ENCODE measurements at places on chromosomes 2 and 18.

- no peak for DNase-seq
Measured at GRCh38 chr2:63064197-63064596, 13.6 kb downstream of the OTX1 start.

DNA sequence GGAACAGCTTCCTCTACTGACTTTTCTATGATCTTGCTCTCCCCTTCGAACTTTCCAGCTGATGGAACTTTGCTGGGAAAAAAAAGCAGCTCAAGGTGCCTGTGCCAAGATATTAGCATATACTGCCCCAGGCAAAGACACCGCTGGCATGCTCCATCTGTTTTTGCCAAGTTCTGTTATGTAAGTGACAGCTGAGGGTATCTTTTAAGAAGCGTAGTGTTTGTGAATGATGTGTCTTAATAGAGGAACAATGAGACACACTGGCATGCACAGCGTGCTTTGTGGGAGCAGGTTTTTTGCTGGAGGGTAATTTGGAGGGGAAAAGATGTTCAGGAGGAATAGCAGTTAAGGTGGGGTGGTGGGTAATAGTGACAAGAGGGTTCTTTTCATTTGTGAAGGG, 47.8 kb downstream of the SLC4A3 start:
- DNase-seq, result no peak

- DNase-seq, result no peak
Measured at GRCh38 chr2:104749856-104750460, 104.0 kb upstream of the POU3F3 start.

DNA sequence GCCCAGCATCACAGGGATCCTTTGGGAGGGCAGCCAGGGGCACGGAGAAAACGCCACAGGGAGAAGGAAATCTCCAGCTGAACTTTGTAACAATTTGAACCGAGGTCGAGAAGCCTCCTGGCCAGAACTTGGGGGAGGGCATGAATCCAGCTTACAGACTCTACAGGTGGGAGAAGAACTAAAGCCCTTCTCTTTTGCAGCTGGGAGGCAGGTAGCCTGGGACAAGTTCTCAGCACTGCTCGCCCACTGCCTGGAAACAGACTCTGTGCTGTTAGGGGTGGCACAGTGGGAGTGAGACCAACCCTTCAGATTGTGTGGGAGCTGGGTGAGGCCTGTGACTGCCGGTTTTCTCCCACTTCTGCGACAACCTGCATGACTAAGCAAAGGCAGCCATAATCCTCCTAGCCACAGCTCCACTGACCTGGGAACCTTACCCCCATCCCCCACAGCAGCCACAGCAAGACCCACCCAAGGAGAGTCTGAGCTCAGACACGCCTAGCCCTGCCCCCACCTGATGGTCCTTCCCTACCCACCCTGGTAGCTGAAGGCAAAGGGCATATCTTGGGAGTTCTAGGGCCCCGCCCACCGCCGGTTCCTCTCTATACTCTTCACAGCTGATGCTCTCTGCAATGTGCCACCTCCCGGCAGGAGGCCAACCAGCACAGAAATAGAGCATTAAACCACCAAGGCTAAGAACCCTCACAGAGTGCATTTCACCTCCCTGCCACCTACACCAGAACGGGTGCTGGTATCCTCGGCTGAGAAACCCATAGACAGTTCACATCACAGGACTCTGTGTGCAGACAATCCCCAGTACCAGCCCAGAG, 136.0 kb upstream of the SIX2 start:
- no peak for DNase-seq

- no peak for DNase-seq
Measured at GRCh38 chr2:221850076-221850475, 278.0 kb upstream of the EPHA4 start.

GRCh38 chr18:79509536-79509930, 113.8 kb downstream of the NFATC1 start:
- DNase-seq, result no peak

DNA sequence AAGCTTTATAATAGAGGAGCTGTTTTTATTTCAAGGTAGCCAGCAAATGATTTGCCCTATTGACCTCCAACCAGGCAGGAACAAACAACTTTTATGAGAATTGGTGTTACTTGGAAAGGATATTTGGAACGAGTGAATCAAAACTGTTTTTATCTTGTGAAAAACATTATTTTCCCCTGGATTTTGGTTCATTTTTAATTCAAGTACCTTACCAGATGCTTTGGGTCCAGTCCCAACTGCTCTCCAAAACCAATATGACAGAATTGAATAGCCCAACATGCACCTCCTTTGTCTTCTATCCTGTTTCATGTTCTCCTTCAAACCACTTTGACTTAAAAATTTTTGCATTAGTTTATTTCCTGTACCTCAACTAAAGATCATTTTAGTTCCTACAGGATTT, 178.6 kb upstream of the RBMS1 start:
- no peak for DNase-seq

DNA sequence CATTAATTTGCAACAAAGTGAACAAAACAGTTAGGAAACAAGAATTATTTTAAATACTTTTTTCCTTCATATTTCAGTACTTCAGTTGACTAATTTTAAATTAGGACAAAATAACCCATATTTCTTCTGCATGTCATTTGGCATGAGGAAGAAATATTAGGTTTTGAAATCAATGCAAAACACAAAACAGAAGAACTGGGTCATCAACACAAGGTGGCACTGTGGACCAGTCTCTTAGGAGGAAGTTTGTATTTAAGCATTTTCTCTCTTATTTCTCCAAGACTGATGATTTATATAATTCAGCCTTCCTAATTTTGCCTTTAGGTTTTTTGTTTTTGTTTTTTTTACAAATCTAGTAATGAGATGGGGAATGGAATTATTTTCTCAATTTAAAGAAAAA, 352.8 kb upstream of the KCNH7 start:
- DNase-seq, result no peak

DNA sequence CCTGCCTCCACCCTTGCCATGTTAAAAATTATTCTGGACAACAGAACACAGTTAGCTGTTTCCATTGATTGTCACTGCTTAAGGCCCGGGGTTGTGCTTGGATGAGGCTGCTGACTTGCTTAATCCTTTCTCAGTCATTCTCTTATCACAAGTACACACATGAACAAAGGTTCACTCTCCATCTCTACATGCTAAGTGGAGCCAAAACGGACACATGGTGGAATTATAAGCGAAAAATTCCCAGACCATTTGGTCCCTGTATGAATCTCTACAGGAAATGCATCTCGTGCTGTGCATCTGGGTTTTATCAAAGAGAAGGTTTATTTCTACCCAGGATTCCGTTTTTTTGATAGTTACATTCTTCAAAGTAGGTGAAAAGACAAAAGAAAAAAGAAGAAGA, 177.5 kb upstream of the ETAA1 start:
- DNase-seq, result no peak

DNA sequence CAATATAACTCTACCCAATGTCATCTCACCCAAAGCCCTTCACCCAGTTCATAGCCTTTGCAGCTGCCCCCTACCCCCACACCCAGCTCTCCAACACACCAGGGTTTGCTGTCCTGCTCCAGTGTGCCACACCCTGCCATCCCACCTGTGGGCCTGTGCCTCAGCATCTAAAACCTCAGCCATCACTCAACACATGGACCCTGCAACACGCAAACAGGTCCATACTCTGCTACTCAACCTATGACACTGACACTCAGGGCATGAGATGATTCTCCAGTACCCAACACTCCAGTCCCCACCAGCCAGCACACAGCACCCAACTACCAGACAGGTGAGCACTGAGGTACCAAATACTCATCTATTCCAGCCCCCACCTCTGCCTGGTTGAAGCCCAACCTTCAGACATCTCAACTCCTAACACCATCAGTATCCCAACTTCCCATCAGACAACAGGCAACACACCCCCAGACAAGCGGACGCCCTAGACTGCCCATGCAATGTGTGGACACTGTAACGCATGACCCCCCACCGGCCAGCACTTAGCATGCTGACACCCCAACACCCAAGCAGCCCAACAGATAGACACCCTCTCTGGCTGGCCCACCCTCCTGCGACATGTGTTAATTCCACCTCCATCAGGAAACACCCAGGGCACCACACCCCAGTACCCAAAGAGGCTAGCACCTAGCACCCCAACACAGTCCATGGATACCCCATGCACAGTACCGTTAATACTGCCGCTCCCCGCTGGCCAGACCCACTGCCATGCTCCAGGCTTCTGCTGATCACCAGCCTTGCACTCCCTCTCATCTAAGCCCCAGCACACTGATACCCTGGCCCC, 25.0 kb downstream of the ZAP70 start:
- no peak for DNase-seq

GRCh38 chr18:77052983-77053309, 79.6 kb downstream of the MBP start:
- DNase-seq, result no peak

- DNase-seq, result no peak
Measured at GRCh38 chr18:58865701-58866065, 1.0 kb downstream of the ZNF532 start.

- DNase-seq, result no peak
Measured at GRCh38 chr2:230787101-230787500, 74.5 kb downstream of the CAB39 start.

DNA sequence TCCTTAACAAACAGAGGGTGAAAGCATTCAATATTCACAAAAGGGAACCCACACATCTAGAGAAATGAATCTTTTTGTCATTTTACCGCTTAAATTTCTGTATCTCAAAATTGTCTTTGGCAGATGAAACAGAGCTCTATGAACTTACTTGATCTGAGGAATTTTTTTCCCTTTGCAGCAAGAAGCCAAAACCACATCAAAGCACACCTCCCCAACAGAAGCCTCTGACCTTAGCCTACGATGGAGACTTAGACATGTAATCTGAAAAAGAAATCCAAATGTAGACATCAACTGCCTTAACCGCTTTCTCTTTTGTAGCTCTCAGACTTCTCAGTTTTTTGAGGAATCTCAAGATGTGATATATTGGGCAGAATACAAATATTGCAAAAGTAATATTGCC, 287.9 kb upstream of the HNMT start:
- DNase-seq, result no peak

- DNase-seq, result peak; percentile 38
Measured at GRCh38 chr2:202172439-202173211, 65.8 kb downstream of the SUMO1 start.

DNA sequence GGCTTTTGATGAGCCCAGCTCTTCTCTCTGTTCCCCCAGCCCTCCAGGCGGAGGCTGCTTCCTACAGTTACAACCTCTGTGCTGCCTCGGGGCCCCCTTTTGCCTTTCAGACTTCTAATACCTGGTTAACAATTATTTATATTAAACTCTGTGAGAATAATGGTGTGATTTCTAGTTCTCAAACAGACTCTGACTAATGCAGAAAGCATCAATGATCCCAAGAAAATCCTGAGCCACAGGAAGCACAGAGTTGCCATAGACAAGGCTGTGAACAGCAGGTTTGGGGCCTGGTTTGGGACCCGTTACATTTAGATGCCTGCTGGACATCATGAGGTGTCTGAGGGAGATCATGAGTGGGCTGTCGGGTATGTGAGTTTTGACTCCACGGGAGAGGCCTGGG, 37.4 kb upstream of the MYO3B start:
- DNase-seq, result no peak

- no peak for DNase-seq
Measured at GRCh38 chr18:74110149-74110548, 37.5 kb downstream of the FBXO15 start.

GRCh38 chr2:191151331-191151730, 537 bp upstream of the STAT4 start:
- no peak for DNase-seq

GRCh38 chr2:46780801-46781445, 134.7 kb downstream of the MCFD2 start:
- DNase-seq, result no peak

GRCh38 chr2:43417300-43417699, 178.5 kb downstream of the THADA start:
- no peak for DNase-seq

- DNase-seq, result no peak
Measured at GRCh38 chr2:110755491-110756078, 23.2 kb downstream of the ACOXL start.

DNA sequence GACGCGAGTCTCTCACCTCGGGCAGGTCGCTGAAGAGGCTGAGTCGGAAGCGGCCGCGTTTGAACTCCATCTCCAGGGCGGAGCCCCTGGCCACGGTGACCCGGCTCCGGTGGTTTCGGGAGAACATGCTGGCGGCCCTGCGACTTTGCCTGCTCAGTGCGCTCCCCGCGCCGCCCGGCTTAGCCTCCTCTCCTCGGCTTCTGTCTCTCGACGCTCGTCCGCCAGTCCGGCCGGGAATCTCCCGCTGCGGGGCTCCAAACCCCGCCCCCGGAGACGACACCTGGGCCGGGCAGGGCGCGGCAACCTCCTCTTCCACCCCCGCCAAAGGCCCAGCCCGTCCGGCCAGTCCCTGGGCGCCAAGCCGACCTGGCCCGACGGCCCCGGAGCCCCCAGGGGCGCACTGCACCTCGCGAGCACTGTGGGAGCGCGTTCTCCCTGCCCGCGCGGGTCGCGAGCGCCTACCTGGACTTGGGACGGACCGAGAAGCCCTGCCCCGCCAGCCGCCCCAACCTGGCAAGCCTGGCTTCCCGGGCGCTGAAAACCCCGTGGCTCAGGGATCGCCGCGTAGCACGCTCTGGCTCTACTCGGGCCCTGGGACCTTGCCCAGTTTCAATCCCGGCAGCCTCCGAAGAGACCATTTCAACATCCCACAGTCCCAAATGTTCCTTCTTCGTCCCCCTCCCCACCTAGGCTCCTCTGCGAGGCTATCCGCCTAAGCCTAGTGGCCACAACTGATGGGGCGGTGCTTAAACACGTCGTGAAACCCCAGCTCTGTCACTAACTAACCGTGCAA, at the start of gene RTKN:
Gene RTKN, minus strand, starts transcription at position 248 of the 793 bp plus-strand sequence. Its CDS starts 121 bp downstream, at position 127.
- DNase-seq, result no peak

DNA sequence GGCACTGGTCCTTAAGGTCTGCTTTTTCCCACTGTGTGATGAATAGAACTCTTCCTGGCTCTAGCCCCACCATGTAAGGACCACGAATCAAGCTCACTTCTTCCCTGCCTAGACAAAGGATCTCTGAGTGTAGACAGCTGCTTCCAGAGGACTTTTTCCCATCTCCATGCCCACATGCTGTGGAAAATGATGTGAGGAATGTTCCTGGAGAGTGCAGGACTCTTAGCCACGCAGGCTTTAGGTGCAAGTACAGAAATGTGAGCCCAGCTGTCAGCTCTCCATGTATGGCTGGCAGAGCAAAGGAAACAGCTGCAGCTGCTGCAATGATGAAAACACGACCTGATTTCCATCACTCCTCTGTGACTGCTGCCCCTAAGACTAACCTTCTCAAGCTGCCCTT, 35.5 kb downstream of the NXPH2 start:
- DNase-seq, result no peak

DNA sequence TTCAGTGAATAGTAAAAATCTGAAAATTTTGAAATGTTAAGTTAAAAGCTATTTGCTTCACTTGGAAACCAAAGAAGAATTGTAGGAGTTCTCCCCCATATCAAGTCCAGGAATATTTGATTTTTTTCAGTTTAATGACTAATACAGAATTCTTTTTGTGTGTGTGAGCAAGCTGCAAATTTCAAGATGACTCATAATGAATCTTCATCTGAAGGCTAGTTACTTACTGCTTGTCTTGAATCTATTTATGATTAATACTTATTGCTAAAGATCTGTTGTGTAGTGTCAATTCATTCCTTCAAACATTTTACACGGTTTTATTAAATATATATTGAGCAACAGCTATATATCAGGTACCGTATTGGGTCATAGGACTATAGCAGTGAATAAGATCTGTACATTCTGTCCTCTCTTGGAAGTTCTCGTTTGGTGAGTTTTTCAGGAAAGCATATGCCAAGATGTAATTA, 47.8 kb upstream of the CAVIN2 start:
- DNase-seq, result no peak

Data from stimulated activated CD8-positive, alpha-beta memory T cell treated with anti-CD3 and anti-CD28 coated beads, Interleukin-2, amount 100 ng/mL, for 48 hours (primary cell).